Kasumi-1 (cell line): ENCODE measurements at places on chromosomes 7 and 10.

- no peak for DNase-seq
Observed at GRCh38 chr7:146449625-146450024, 333.0 kb downstream of the CNTNAP2 start.

DNA sequence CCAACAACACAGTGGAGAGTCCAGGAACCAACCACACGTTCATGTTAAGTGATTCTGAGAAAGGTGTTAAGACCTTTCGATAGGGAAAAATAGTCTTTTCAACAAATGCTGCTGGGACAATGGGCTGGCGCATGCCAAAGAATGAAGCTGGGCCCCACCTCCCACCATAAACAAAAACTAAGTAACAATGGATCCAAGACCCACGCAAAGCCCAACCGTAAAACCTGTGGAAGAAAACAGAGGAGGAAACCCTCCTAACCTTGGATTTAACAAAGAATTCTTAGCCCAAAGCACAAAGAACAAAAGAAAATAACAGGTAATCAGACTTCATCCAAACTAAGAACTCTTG lies 272.8 kb downstream of the ELFN1 start:
- DNase-seq = no peak

- no peak for DNase-seq
Observed at GRCh38 chr7:32516551-32517100, 21.3 kb downstream of the AVL9 start.

- no peak for DNase-seq
Observed at GRCh38 chr7:132742189-132742612, 165.9 kb upstream of the PLXNA4 start.

DNA sequence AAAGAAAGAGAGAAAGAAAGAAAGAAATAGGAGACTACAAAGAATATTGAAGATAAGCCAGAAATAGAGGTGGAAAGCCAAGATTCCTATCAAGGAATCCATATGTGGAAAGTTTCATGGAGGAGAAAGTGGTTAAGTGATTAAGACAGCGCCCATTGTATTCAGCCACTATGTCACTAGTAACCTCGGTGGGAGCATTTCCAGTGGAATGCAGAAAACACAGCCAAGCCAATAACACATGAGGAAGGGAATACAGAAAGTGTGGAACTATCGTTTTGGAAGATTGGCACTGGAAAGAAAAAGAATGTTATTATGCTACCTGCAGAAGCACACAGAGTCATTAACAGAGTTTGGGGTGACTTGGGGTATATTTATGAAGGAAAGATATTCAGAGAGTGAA lies 2.7 kb downstream of the MGAM2 start:
- DNase-seq = no peak

GRCh38 chr10:78514459-78514858 lies 480.8 kb downstream of the RPS24 start:
- no peak for DNase-seq

GRCh38 chr7:71615017-71615416 lies 483.1 kb downstream of the GALNT17 start:
- no peak for DNase-seq

DNA sequence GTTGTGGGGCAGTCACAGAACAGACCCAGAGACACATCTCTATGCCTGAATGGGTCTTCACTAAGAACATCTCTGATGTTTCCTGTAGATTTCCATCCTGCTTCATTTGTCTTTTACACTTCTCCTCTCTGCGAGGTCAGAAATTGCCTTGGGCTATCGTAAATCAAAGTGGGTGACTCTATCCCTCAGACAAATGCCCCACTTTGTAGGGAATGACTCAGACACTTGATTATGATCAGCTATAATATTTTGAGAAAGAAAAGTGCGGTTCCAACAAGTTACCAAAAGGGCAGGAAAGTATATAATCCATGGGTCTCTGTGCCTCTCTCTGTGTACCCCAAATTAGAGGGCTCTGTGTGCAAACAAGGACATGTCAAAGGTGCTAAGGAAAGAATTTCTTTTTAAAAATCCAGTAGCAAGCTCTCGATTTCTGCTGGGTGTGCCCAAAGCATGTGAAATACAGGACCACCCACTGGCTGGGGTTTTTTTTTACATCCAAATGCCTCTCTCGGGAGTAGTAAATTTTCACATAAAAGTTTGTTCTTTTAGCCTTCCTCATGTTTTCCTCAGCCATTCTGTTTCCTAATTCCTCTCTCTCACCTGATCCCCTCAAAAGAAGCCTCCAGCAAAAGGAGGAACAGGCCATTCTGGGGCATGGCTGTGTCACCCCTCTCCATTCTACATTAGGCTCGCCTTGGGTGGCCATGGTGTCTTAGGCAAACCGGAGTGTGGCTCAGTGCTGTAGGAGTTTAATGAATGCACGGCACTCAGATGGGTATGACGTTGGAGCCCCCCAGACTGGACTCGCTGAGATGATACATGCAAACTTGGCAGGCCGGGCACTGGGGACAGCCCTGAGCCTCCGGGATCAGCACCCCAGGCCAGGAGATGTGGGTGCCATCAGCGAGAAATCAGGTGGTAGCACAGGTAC lies 6.3 kb upstream of the OPN4 start:
- DNase-seq = no peak

DNA sequence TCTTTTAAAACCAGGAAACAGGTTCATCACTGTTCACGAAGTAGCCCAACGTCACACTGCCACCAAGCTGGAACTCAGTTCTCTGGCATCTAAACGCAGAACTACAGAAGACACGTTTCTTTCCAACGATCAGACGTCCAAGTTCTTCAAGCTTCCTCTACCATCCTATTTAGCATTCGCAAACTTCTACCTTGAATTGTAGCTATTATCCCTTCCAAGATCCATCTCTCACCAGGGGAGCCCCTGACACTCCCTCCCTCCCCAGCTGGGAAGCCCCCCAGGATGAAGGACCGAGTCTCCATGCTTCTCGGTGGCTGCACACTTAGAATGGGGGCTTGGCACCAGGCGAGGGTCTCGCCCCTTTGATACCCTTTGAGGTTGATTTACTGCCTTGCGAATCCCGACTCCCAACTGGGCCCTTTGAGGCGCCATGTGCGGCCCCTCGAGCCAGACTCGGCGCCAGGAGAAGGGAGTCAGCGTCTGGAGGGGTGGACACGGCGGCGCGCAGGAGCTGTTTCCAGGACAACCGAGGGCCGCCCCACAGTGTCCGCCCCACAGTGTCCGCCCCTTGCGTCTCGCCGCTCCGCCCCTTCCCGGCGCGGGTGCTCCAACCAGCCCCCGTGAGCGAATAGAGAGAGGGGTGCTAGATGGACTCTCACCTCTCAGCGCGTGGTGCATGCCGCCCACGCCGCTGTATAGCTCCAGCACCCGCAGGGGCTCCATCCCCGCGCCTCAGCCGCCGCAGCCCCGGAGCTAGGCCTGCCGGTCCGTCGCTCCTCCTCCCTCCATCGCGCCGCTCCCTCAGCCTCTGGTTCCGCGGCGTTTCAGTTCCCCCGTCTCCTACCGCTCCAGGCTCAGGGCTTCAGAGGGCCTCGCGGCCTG lies at the start of gene TRDMT1:
Gene TRDMT1, minus strand, starts transcription at position 761 of the 882 bp plus-strand sequence. Its CDS starts 38 bp downstream, at position 723.
- peak; percentile 87 for DNase-seq

GRCh38 chr7:27922907-27923641 lies 183.1 kb downstream of the TAX1BP1 start:
- no peak for DNase-seq

DNA sequence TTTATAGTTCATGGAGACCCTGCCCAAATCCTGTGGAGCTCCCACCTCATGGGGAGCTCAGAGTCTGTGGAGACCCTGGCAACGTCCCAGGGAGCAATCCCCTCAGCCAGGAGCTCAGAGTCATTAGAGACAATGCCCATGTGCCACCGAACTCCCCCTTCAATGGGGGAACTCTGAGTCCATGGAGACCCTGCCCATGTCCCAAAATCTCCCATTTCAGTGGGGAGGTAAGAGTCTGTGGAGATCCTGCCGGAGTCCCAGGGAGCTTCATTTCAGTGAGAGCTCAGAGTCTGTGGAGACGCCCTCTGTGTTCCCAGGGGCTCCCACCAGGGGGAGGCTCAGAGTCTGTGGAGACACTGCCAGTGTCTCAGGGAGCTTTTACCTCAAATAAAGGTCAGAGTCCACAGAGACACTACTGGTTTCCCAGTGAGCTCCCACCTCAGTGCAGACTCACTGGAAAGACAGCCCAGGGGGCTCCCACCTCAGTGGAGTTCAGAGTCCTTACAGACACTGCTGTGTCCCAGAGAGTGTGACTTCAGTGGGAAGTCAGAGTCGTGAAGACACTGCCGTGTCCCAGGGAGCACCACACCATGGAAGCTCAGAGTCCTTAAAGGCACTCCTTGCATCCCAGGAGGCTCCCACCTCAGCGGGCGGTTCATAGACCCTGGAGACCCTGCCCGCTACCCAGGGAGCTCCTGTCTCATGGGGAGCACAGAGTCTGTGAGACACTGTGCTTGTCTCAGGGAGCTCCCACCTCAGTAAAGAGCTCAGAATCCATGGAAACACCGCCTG lies 5.0 kb downstream of the MYO1G start:
- DNase-seq = peak; percentile 67

- DNase-seq = peak; percentile 56
Observed at GRCh38 chr7:138400400-138400886, 59.6 kb upstream of the TRIM24 start.

DNA sequence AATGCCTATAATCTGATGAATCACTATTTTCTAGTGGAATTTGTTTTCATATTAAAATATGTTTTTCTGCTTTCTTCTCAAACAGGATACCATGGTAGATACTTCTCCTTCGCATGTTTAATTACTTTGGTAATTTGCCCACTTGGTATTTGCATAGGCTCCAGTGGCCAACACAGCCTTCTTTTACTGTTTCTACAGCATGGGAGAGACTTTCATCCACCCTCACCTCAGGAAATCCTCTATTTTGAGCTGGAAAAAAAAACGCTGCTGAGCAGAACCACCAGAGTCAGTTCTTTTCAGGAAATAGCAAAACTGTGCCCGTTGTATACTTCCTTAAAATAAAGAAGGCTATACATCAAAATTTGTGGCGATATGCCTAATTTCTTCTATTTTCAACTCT lies 213.3 kb downstream of the MDFIC start:
- DNase-seq = peak; percentile 76

DNA sequence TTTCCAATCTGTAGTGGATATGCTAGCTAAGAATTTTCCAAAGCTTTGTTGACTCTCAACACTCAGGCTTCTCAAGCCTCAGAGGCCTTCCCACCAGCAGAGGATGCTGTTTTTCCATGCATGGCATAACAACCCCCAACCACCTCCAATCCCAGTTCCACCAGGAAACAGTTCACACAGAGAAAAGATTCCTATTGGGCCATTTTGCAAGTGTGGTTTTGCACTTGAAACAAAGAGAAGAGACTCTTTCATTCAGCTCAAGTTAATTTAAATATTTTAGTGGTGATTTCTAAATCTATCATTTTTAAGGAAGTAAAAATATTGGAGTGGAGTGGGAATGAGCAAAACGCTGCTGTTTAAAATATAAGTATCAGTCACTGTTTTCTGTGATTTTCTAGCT lies 105.6 kb upstream of the COL1A2 start:
- DNase-seq = no peak

DNA sequence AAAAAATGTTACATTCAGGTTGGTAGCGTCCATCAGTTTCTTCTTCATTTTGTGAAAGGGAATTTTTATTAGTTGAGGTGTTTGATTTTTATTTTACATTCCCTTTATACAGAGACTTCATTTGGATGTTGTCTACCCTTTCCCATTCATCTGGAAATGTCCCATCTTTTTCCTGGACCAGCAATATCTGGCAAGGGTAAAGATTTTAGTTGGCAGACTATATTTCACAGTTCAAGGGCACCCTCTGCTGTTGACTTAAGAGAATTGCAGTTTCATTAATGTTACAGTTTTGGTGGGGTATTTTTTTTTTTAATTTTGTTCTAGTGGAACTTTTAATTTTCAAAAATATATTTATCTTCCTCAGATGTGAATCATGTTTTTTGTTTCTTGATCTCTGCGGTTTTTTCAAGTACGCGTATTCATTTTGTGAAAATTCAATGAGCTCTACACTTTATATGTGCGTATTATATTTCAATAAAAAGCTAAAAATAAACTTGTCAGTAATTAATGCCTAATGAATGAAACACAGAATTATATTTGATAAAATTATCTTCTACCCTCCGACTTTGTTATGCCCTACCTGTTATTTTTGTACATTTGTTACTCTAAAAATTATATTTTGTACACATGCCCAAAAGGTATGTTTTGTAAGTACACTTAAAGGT lies 97.9 kb upstream of the KLF14 start:
- DNase-seq = peak; percentile 50
